LoVo (cell line): ENCODE measurements at places on chromosomes 6 and 20.

- DNase-seq = peak; percentile 43
These were observed 183.3 kb downstream of the FOXC1 start for GRCh38 chr6:1792989-1793388.

DNA sequence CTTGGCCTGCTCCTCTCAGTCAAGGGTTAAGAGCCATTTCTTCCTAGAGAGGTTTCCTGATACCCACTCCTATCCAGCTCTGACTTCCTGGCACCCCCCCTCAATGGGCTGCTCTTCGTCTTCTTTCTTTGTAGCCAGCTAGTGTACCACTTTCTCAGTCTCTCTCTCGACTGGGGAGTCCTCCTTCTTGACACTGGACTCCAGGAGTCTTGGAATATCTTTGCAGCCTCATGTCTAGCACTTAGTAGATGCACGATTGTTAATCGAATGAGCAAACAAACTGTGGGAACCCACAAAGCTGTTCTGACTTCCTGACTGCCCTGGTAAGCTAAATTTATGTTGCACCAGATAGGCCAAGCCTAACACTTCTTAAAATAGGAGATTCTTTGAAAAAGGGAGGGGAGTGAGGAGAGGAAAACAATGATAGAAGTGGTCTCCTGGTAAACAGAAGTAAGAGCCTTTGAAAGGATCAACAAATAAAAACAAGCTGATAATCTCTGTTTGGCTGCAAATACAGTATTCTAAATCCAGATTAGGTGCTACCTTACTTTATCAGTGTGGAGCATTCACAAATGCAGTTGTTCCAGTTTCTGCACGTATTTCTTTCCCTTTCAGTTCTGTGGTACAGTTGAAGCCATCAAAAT lies 160.1 kb upstream of the CITED2 start:
- peak; percentile 8 for DNase-seq

DNA sequence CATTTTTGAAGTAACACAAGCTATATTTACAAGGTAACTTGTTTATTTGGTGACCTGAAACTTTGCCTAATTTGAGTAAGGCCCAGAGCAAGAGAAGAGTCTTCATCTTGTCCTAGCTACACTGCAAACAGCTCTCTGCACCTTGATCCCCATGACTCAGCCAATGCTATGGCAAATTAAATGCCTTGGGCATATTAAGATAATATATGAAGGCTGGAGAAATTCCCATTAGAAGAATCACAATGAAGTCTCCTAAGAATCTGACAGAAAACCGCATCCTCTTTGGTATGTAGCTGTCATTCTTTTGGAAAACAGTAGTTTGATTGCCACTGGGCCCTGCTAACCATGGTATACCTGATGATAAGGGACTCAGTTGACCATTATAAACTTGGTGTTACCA lies 204.5 kb downstream of the UBE3D start:
- no peak for DNase-seq

GRCh38 chr6:105537981-105538578 lies 135.2 kb upstream of the PREP start:
- no peak for DNase-seq

DNA sequence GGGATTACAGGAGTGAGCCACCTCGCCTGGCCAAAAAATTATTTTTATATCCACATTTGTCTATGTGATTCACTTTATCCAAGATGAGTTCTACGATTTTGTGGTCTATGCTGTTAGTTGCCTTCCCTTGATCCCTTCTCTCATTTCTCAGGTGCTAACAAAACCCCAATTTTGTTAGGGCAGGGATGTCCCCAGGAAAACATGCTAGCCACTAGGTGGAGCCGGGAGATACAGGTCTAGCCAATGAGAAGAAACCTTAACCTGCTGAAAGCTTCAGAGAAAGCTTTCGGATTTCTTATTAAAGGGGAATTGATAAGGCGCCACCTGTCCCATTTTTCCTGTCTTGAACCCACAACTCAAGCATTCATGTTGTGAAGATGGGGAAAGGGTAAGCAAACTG lies 167.4 kb upstream of the OLIG3 start:
- DNase-seq = no peak

DNA sequence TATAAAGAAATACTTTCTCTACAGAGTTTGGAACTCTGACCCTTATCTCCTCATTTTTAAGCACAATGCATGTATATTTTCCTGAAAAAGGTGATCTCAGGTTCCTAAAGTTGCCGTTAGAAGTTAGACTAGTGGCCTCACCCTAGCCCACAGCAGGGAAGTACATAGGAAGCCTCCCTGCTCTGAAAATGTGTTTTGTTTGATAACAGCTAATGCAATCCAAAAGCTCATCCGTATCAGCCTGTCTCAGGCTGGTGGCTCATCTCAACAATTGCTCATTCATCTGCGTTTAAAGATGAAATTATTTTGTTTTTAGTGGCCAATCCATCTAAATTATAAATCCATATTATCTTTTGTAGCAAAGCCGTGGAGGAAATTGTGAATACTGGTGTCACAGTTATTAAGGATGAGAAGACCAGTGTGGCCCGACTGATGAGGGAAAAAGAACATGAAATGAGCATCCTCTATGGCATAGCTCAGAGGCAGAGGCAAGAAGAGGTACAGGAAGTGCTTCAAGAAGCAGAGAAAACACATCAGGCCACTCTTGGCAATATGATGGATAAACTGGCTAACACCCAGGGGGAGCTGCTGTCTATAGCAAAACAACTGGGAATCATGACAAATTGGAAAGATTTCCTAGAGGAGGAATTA lies 20.1 kb downstream of the C6orf163 start:
- DNase-seq = no peak

DNA sequence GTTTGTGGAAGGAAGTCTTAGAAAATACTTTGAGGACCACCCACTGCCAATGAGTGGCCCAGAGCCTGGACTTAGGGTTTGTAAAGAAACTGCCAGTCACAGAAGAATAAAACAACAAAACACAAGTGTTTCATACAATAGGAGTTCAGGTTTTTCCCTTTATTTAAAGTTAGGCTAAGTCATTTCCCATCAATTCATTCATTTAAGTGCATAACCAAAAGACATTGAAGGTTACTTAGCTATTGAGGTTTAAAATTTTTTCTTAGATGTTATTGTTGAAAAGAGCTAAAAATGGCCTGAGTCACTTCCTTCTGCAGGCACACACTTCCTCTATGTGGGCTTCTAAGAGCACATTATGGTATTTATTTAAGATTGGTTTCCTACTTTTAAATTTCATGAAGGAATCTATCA lies 54.2 kb downstream of the ARMC2 start:
- no peak for DNase-seq

- DNase-seq = no peak
These were observed 16.1 kb downstream of the DOK5 start for GRCh38 chr20:54491506-54491905.

- DNase-seq = peak; percentile 83
These were observed 14.8 kb downstream of the PMEPA1 start for GRCh38 chr20:57695012-57695411.

GRCh38 chr6:161922631-161923119 lies 648.8 kb upstream of the AGPAT4 start:
- peak; percentile 16 for DNase-seq

DNA sequence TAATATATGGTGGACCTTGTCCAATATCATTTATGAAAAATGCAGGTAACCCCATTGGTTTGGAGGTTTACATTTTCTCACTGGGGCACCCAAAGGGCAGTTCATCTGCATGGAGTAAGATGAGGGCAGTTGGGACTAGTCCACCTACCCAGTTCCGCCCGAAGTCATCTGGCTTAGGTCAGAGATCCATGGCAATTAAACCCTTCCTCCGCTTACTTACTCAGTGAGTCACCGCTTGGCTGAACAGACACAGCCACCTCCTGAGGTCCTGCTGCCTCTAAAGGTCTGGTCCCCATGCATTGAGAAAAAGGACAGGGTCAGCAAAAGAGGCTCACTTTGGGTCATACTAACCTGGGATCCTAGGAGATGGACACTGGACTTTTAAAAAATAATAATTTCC lies 102.9 kb upstream of the PRL start:
- no peak for DNase-seq

GRCh38 chr6:128246472-128247260 lies 273.7 kb downstream of the PTPRK start:
- DNase-seq = no peak

DNA sequence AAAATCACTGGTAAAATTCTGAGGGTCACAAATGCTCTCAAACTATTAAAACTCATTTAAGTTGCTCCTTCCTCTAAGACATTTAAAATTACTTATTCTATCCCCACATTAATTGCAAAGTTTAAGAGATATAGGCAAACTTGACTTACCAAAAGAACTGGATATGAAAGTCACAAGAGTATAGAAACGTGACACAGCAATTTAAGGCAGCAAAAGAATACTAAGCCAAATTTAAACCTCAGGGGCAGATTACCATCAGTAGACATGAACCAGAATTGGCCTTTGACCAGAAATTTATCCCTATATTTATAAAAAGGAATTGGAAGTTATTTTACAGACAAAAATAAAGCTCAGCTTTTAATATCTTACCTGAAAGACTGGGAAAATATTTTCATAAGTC lies 56.0 kb downstream of the MAP3K7 start:
- no peak for DNase-seq

- DNase-seq = no peak
These were observed 237.2 kb downstream of the FARS2 start for GRCh38 chr6:5498579-5498899.

GRCh38 chr6:37160922-37161778 lies 8.8 kb upstream of the PIM1 start:
- peak; percentile 44 for DNase-seq

DNA sequence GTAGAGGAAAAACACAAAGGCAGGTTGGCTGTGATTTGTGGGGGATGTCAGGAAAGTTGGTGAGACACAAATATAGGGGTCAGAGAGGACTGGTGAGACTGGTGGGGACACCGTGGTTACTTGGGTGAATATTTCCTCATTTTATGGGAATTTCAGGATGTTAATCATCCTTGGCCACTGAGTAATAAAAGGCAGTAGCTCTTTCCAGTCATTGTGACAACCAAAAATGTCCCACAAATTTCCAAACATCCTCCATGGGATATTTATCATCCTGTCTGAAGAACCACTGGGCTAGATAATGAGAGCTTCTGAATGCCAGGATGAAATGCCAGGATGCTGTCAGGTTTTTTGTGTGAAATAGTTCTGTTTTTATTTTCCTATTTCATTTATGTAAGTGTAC lies 374.1 kb downstream of the CD109 start:
- DNase-seq = no peak

DNA sequence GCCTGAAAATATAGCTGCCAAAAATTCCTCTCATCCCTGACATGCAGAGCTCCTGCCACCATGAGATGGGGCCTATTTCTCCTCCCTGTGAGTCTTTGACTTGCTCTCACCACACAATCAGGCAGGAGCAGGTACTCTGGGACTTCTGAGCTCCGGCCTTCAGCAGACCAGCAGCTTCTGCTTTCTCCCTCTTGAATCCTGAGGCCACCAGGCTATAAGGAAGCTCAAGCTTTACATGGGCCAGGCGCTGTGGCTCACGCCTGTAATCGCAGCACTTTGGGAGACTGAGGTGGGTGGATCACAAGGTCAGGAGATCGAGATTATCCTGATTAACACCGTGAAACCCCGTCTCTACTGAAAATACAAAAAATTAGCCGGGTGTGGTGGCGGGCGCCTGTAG lies 238.7 kb upstream of the RREB1 start:
- DNase-seq = no peak

DNA sequence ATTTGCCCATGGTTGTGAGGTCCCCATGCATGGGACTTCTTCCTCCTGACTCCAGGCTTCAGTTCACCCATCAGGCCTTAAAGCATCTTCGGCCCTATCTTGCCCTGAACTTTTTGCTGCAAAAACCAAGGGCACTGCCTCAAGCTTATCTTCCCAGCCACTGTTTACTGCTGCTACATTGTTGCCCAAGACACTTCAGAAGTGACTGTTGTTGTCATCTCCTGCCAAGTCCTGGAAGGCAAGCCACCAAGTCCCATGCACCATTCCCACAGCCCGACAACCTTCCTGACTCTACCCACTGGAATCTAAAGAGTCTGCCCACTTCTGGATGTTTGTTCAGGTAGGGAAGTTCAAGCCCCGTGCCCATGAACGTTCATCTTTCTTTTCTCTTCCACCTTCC lies 12.4 kb downstream of the BANF2 start:
- no peak for DNase-seq

DNA sequence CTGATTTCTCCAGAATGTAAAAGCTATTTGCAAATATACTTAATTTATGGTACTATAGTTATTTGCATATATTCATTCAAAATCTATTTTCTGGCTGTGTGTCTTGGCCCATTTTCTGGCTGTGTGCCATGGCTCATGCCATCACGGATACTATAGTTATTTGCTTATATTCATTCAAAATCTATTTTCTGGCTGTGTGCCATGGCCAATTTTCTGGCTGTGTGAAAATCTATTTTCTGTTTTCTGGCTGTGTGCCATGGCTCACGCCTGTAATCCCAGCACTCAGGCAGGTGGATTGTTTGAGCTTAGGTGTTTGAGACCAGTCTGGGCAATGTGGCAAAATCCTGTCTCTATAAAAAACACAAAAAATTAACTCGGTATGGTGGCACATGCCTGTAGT lies 28.9 kb upstream of the RIPK1 start:
- DNase-seq = no peak

- DNase-seq = peak; percentile 75
These were observed at the start of gene SRC for GRCh38 chr20:37345339-37346235. Gene SRC, plus strand, starts transcription at chr20:37346140. Its CDS starts 38,014 bp downstream, at chr20:37384154.

GRCh38 chr6:136022224-136022874 lies 170.8 kb downstream of the PDE7B start:
- no peak for DNase-seq

GRCh38 chr6:168124921-168125320 lies 45.9 kb upstream of the FRMD1 start:
- DNase-seq = no peak

GRCh38 chr6:102812242-102812641 lies 1418.7 kb downstream of the GRIK2 start:
- no peak for DNase-seq

GRCh38 chr6:46262928-46263706 lies 92.3 kb upstream of the ENPP5 start:
- DNase-seq = no peak

DNA sequence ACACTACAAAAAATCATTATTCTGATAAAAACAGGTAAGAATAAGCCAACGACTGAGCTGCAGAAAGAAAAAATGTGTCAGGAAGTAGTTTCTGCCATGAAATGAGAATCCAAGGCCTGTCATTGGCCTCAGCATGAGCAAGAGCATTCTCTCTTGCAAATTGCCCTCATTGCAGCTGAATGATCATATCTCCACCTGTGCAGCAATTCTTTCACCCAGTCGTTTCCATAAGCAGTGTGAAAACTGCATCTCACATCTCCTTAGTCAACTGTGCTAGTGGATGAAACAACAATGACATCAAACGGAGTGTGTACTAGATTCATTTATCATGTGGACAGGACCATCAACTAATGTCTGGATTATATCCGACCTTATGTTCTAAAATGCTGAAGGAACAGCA lies 88.2 kb upstream of the STXBP5 start:
- no peak for DNase-seq
